ENCODE measurements at places on chromosomes 4 and X.

GRCh38 chr4:102578819-102579218 lies 77.7 kb downstream of the NFKB1 start:
- no peak for DNase-seq

GRCh38 chr4:159127745-159128518 lies 25.1 kb downstream of the RAPGEF2 start:
- no peak for DNase-seq

DNA sequence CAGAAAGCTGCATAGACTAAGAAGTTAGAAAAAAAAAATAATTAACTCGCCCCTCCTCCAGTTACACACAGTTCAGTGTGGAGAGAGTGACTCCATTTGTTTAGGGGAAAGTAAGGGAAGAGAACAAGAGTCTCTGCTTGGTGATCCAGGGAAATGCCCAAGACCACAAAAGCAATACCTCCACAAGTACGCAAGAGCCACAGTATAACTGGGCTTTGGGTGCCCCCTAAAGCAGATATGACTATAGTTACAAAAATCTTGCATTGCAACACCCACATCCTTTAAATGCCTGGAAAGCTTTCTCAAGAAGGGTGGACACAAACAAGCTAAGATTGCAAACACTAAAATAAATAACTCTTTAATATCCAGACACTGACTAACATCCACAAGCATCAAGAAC lies 164.2 kb upstream of the NRK start:
- DNase-seq, result no peak

DNA sequence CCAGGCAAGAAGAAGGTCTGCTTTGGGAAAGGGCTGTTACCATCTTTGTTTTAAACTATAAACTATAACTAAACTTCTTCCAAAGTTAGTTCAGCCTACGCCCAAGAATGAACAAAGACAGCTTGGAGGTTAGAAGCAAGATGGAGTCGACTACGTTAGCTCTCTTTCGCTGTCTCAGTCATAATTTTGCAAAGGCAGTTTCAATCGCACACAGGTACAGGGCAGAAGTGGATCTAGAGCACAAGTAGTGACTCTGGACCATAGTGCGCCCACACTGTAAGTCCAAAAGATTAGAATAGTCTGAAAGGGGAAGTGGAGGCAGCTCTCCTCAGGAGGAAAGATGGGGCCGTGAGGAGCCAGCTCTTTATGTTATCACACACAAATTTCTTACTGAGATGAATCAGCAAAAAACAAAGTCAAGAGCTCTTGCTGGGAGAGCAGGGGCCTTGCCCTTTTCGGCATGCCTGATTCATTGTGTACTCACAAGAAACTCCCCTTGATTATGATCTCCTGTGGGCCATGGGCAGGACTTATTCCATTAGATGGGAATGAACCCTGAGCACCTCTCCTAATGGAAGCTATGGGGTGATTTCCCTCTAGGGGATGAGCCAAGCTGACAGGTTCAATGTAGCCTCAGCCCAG lies 58.6 kb downstream of the FUNDC1 start:
- DNase-seq, result no peak

DNA sequence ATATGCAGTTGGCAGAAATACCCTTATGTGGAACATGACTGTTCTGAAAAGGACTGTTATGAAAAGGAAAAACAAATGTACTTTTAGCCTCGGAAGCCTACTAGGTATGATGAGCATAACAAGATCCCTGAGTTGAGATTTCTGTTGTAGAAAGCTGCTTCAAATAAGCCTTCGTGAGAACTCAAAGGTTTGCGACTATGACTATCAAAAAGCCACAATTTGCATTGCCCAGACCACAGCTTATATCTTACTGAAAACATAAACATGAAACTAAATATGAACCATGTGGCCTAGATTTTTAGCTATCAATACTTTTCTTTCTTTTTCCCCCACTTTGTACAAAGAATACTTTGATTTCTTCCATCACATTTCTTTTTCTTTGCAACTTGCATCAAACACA lies 398.2 kb upstream of the LCORL start:
- DNase-seq, result no peak

GRCh38 chr4:40829586-40829985 lies 79.8 kb downstream of the NSUN7 start:
- DNase-seq, result no peak
